NCI-H2081 treated with DMSO at 0.1 percent for 48 hours (cell line): ENCODE measurements at places on chromosomes 16 and 17.

DNA sequence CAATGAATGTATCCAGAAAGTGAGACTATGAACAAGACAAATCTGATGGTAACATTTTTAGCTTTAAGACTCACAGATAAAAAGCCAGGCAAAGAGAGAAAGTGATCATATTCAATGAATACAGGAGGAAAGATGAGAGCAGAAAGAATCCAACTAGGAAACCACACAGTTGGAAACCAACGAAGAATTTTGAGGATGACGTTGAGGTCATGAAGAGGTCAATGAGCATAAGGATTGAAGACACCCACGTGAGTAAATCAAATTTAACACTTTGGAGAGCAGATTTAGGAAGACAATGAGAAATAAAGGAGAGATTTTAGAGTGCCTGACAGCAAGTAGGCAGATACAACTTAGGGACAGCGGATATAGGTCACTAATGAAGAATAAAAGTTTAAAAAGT lies 948.1 kb downstream of the KCNJ2 start:
- DNase-seq = no peak

GRCh38 chr16:65697065-65697464 lies 575.2 kb upstream of the CDH11 start:
- DNase-seq = no peak

GRCh38 chr17:10563991-10564660 lies 14.7 kb upstream of the MYH2 start:
- DNase-seq = no peak

- DNase-seq = no peak
Observed at GRCh38 chr16:27311897-27312303, 1.9 kb upstream of the IL4R start.

DNA sequence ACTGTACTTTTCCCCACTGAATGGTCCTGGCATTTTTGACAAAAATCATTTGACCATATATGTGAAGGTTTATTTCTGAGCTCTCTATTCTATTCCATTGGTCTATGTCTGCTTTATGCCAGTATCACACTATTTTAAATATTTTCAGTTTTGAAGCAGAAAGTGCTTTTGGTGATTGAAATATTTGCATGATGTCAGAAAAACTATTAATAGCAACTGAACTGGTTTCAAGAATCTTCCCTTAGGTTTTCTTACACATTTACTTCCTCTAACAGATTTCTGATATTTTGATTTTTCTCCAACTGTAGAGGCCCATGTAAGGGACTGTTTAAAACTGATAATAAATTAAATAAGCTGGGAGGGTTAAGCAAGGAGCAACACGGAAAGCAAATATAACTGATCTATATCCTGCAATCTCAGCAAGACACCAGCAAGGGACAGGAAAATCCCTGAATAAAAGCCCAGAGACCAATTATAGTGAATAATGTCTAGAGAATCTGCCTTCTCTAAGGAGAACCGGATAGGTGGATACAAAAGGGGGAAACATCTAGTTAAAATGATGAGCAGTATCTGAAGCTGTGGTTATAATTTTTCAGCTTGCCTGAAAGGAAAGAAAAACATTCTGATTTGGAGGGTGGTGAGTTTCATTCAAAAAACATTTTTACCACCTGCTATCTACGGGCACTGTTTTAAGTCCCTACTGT lies 80.9 kb upstream of the STAC2 start:
- DNase-seq = no peak

- DNase-seq = no peak
Observed at GRCh38 chr16:85380002-85380395, 233.1 kb upstream of the GSE1 start.

- DNase-seq = no peak
Observed at GRCh38 chr16:57089406-57089805, 3.0 kb upstream of the CPNE2 start.

- no peak for DNase-seq
Observed at GRCh38 chr16:64791756-64792155, 330.1 kb downstream of the CDH11 start.

GRCh38 chr16:27221576-27222248 lies 18.4 kb downstream of the KDM8 start:
- DNase-seq = no peak

GRCh38 chr17:37225465-37225864 lies 150.3 kb upstream of the C17orf78 start:
- no peak for DNase-seq

GRCh38 chr16:89534252-89534756 lies 26.1 kb downstream of the SPG7 start:
- DNase-seq = no peak

DNA sequence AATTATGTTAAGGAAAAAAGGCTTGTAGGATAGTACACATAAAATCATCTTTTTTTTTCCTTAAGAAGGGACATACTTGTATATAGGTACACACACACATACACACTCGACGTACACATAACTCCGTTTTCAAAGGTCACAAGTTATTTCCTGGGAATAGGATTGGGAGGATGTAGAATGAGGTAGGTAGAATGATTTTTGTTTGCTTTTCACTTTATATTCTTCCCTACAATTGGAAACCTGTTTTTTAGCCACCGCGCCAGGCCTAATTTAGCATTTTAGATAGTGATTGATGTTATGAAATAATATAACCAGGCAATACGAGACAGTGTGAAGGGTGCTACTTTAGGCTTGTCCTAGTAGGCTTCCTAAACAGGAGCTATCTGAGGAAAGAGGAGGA lies 1.8 kb upstream of the HAPSTR1 start:
- no peak for DNase-seq

GRCh38 chr17:10144456-10144855 lies 54.0 kb downstream of the GAS7 start:
- DNase-seq = no peak

DNA sequence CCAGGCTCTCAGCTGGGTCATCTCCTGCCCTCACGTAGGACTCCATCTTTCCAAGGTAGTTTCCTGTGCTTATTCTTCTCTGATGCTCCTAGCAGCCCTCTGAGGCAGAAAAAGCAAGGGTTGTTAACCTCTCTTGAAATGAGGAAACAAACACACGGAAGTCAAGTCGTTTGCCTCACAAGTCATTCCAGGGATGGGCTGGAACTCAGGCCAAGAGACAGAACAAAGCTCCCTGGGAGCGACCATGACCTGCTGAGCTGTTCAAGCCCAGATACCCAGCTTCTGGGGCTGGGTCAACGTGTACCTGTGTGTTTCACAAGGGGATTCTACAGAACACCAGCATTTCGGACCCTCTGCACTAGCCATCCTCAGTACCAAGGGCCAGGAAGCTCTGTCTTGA lies 28.1 kb downstream of the SRL start:
- no peak for DNase-seq

DNA sequence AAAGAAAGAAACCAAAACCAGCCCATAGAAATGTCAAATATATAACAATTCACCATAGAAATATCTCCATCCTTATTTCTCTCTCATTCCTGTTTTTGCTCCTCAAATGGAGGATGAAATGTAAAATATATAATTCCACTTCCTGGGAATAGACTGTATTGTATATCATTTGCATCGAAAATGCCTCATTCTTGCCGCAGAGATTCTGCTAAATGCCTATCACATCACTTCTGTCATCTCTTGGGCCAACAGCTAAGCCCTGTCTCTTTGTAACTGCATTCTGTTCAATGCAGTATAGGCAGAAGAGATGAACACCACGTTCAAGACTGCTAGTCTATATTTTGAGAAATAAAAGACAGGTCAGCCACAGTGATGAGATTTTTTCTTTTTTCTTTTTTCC lies 956.3 kb upstream of the SOX9 start:
- no peak for DNase-seq

GRCh38 chr16:1151424-1152122 lies 1.3 kb upstream of the CACNA1H start:
- DNase-seq = no peak

GRCh38 chr17:2292100-2292499 lies 11.5 kb downstream of the SMG6 start:
- no peak for DNase-seq

GRCh38 chr16:84810518-84811273 lies 9.1 kb upstream of the CRISPLD2 start:
- DNase-seq = no peak

DNA sequence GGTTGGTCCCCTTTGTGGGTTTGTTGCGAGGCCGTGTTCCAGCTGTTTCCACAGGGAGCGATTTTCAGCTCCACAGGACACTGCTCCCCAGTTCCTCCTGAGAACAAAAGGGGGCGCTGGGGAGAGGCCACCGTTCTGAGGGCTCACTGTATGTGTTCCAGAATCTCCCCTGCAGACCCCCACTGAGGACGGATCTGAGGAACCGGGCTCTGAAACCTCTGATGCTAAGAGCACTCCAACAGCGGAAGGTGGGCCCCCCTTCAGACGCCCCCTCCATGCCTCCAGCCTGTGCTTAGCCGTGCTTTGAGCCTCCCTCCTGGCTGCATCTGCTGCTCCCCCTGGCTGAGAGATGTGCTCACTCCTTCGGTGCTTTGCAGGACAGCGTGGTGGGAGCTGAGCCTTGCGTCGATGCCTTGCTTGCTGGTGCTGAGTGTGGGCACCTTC lies 27.3 kb upstream of the STH start:
- DNase-seq = no peak

- DNase-seq = no peak
Observed at GRCh38 chr17:64148699-64149098, 18.8 kb upstream of the ERN1 start.

DNA sequence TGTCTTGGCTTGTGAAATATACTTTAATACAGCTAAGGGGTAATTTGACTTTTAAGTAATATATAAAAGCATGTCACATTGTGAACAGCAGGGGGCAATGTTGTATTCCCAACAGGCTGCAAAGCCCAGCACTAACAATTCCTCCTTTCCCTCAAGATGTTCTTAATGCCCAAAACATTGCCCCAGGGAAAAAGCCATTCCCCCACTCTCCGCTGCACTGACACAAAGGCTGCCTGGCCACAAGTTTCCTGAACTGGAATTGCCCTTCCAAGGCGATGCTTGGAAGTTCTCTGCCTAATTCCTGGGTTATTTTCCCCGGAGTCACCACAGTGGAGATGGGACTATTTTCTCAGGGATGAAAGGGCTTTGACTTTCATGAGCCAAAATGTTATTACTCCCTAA lies 27.2 kb downstream of the CLEC16A start:
- DNase-seq = peak; percentile 32

- DNase-seq = no peak
Observed at GRCh38 chr17:45171338-45172231, 9.9 kb downstream of the HEXIM2 start.

GRCh38 chr17:48192321-48192731 lies 84.8 kb downstream of the SNX11 start:
- no peak for DNase-seq

GRCh38 chr17:64774888-64775540 lies 112.9 kb upstream of the SMURF2 start:
- no peak for DNase-seq

- DNase-seq = no peak
Observed at GRCh38 chr17:58902322-58902721, 146.7 kb downstream of the PPM1E start.

DNA sequence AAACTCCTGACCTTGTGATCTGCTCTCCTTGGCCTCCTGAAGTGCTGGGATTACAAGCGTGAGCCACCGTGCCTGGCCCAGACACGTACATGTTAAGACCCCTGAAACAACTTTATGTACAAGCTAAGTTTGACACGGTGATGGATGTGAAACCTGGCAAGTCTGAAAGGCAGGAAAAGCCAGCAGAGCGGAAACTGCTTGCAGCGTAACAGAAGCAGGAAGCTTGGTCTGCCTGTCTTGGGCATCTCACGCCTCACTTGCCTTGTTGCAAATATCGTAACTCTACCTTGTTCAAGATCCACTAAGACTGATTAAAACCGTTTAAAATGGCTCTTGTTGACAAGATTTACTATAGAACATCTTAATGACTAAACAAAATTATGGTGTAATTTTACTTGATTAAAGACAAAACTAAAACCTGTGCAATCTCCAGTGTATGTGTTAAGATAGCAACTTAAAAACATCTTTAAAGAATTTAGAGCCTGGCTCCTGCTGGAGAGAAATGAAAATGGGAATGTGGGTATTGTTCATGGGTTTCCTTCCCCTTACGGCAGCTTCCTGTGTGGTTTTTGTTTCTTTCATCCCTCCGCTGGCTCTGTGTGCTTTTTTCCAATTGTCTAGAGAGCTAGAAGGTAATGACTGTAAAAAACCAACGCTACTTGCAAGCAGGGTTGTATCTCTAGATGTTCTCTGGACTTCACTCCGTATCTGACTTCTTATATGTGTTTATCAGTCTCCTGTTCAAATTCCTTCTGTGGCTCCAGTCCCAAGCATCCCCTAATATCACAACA lies 477.6 kb downstream of the XYLT1 start:
- no peak for DNase-seq

GRCh38 chr17:17749921-17750320 lies 68.7 kb downstream of the RAI1 start:
- no peak for DNase-seq

- no peak for DNase-seq
Observed at GRCh38 chr17:79385962-79386563, 224.8 kb downstream of the RBFOX3 start.

DNA sequence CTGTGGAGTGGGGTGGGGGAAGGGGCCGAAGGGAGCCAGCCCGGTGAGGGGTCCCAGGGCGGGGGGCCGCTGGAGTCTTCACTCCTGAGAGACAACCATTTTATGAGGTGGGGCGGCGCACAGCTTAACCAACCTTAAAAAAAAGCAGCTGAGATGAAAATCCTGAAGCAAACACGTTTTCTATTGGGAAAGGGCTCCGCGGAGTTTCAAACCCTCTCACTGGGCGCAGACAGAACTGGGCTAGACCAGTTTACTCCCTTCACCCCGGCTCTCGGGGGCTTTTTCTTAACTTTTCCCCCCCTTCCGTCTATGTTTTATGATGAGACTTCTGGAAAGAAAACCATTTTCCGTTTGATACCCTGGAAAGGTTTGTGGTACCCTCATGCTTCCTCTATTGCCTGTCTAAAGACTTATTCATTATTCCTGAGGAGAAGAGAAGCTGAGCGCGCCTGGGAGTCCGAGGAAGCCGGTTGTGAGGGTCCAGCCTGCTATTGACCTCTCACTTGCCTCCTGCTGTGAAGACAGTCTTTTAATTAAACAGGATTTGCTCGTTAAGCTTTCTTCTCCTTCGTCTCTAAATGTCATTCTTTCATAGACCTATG lies 482 bp upstream of the SSH2 start:
- no peak for DNase-seq

- DNase-seq = no peak
Observed at GRCh38 chr17:63706336-63707082, 6.6 kb upstream of the LIMD2 start.

- no peak for DNase-seq
Observed at GRCh38 chr16:7746941-7747340, 414.3 kb downstream of the RBFOX1 start.

DNA sequence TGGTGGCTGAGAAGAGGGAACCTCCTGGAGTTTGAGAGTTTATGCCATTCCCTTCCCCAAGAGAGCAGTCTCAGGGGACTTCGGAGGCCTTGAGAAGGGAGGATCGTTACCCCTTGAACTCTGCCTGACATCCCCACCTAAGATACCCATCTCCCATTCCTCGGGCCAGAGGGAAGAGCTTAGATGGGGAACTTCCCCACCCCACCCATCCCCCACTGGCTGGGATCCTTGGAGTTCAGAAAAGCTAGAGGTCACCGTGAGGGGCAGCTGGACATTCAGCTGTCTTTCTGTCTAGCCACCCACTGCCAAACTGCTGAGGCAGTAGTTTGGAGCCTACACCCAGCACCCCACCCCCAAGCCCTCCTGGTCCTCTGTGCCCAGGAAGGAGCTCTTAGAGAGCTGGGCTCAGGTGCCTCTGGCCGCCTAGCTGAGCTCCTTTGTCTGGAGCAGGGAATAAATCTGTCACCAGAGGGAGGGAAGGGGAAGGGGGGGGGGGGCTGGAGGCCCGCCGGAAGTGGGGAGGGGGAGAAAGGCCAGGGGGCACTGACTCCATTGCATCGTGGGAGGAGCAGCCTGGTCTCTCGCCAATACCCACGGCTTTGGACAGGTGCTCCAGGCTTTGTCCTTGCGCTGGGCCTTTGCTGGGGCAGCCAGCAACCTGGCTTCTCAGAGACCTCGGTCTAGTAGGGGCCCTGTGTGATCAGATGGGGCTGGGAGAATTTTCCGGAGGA lies 1.0 kb downstream of the HSD11B2 start:
- no peak for DNase-seq
